ENCODE measurements at places on chromosomes 2 and 18.

GRCh38 chr2:132400169-132400900 is 16.3 kb upstream of the GPR39 start:
- DNase-seq = no peak

- DNase-seq = no peak
Measured at GRCh38 chr2:235191978-235192377, 240.2 kb downstream of the SH3BP4 start.

DNA sequence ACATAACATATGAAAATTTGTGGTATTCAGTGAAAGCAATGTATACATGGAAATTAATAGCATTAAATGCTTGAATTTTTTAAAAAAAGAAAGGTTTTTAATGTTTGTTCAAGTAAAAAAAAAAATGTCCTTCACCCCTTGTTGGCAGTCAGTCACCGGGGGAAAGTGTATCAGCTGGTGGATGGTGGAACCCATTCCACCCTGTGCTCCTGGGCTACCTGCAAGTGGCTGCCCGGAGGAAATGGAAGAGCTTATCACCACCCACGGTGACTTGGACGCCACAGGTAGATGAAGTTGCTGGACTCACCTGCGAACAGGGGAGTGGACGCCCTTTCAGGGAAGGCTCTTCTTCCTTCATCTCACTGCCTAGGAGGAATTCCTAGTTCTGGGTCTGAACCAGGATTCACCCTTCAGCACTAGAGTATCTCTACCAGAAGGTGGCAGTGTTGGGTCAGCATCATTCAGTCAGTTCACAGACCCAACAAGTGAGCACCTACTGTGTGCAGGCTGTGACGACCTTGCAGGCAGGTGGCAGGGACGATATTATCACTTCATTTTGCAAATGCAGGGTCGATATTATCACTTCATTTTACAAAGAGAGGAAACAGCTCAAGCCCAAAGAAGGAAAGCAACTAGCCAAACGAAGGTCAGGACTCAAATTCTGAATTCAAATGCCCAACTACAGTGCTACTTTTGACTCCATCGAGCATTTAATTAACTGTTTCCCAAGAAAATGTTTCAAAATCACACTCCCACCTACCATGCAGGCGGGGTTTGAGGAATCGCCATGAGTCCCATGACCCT is 35.8 kb downstream of the CIB4 start:
- DNase-seq = no peak

GRCh38 chr18:10308154-10308553 is 146.3 kb upstream of the APCDD1 start:
- no peak for DNase-seq

DNA sequence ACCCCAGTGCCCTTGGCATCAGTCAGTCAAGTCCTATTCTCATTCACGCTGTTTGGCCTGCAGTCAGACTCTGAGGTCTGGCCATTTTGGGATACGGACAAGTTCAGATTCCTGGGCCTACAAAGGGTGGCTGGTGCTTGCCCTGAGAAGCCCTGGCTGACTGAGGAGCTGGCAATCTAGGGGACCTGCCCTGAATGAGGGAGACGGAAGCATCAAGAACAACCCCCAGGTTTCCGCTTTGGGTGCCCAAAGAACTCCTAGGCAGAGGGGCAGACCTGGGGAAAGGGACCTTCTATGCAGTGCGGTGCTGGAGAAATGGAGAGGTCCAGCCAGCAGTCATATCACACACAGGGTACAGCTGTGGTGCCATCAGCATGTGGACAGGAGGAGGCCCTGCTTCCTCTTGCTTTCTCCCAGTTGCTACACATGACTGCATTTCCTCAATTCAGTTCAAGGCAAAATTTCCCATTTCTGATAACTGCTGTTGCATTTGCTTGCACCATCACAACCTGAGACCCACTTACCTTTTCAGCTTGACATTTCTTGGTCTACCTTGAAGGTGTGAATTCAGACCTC is 70.9 kb upstream of the LGALSL start:
- no peak for DNase-seq

Measured in thoracic aorta (tissue), 2 donors.